Left renal pelvis (tissue), 4 donors: ENCODE measurements at places on chromosomes 13 and 19. TPM values are rescaled to one million over a fixed set of nuclear protein-coding genes. Genes with fewer than 3 reads are reported as not detected.

The PBX4 gene
- polyA plus RNA-seq: 3.2 TPM

The CAPNS1 gene
- polyA plus RNA-seq: 574 TPM

The FSD1 gene
- polyA plus RNA-seq: 5.4 TPM

The SIGLEC5 gene
- polyA plus RNA-seq: 0.57 TPM

The KLK12 gene
- not detected for polyA plus RNA-seq

The USF2 gene
- 178 TPM for polyA plus RNA-seq

The SIGLEC9 gene
- polyA plus RNA-seq: 1.4 TPM

The TEX101 gene
- polyA plus RNA-seq: not detected

The STK24 gene
- 131 TPM for polyA plus RNA-seq

DNA sequence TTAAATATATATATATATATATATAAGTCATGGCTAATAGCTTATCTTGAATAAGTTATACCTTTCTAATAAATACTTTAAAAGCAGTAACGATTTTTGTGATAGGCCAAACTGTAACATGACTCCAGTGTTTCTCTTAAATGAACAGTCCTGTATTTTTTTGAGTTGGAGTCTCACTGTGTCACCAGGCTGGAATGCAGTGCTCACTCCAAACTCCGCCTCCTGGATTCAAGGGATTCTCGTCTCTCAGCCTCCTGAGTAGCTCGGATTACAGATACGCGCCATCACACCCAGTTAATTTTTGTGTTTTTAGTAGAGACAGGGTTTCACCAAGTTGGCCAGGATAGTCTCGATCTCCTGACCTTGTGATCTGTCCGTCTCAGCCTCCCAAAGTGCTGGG, 814.2 kb upstream of the SLITRK5 start:
- no peak for DNase-seq

GRCh38 chr13:63567031-63567430, 2151.4 kb upstream of the PCDH20 start:
- DNase-seq: no peak

DNA sequence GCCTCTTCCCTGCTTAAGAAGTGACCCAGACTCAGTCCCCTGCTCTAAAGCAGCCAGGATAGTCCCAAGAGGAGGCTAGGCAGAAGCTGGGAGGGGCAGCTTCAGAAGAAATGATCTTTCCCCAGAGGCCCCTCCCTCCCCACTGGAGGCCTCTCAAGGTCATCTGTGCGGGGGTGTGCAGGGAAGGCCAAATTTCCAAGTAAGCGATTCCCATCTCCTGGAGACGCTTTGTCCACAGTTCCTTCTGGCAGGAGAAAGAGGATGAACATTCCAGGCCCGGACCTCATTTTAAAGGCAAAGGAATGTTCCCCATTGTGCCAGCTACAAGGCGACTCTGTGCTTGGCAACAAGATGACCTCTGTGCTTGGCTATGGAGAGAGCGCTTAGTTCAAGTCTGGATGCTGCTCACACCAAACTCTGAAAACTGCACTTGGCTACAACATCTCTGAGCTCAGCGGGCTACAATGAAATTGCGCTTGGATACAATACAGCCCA, 23.5 kb downstream of the COL5A3 start:
- DNase-seq: no peak

DNA sequence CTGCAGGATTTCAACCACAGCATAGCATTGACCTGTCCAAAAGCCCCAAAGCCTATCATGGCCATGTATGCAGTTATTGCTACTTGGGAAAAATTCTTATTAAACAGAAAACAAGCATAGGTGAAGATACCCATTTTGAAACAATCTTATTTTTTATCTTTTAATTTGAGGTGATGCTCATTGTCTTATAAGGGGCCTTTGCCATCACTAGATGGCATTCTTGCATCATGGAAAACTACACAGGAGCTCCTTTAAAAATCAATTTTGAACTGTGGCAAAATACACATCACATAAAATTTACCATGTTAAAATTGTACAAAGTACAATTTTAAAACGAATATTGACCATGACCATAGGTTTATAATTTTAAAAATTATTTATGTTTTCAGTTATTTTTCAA, 38.9 kb upstream of the ZNF835 start:
- no peak for DNase-seq

DNA sequence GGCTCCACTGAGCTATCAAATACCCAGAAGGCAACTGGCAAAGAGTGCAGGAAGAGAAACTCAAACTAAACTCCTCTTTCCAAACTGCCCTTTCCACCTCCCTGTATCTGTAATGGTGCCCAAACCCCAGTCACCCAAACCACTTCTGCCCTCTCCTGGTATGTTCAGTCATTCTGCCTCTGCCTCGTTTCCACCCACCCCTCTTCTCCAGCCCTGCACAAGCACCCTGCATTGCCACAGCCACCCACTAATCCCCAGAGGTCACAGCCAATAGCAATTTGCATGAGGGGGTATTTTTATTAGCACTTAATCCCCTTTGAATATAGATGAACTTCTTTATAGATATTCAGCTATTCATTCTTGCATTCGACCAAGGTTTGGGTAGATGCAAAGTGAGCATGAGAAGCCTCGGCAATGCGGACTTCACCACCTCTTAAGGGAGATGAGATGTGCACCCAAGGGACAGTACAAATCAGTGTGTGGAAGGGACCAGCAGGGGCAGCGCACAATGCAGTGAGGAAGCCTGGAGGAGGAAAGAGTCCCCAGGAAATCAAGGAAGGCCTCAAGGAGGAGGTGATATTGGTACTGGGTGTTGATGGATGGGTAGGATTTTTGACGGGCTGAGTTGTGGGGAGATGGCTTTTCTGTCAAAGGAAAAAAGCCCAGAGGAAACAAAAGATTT, 12.4 kb downstream of the TMEM272 start:
- DNase-seq: no peak

GRCh38 chr13:39941911-39942551, 286.6 kb downstream of the COG6 start:
- DNase-seq: no peak

DNA sequence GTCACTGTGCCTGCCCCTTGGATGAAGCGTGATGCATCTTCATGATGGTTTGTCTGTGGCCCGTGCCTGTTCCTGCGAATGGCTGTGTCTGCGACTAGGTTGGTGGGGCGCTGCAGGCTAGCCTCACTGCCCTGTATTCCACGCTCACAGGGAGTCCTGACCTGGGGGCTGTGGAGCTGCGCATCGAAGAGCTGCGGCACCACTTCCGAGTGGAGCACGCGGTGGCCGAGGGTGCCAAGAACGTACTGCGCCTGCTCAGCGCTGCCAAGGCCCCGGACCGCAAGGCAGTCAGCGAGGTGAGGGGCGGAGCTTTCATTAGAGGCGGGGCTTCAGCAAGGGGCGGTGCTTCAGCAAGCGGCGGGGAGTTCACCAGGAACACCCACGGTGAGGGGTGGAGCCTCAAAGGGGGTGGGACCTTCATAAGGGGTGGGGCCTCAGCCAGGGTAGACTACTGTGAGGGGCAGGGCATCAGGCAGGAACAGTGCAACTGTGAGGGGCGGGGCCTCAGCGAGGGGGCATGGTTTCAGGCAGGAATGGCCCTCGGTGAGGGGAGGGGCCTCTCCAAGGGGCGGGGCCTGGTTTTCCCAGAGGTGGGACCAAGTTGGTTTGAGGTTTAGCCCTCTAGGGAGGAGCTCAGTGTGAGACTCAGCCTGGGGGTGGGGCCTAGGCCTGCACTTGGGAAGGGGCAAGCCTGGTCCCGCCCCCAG, 17.2 kb downstream of the PKN1 start:
- no peak for DNase-seq

- no peak for DNase-seq
Observed at GRCh38 chr19:22602631-22603272, 31.4 kb upstream of the ZNF492 start.

DNA sequence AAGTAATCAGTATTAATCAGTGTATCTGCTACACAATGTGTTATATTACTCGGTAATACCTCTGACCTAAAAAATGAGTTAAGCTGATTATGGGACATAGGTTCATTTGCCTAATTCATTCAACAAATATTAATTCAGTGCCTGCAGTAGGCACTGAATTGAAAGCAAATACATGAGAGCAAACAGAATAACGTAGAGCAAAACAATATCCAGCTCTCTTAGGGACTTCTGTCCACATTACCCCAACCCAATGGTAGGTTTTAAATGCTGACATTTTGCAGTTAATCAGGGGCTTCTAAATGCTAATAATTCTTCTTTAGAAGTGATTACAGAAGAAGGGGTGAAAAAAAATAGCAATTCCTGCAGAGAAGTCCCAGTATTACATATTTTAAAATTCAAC, 4.9 kb downstream of the RCBTB2 start:
- no peak for DNase-seq

GRCh38 chr13:111659219-111659775, 338.9 kb downstream of the TEX29 start:
- no peak for DNase-seq

- DNase-seq: no peak
Observed at GRCh38 chr19:55464039-55464661, 401 bp downstream of the C19orf85 start.

GRCh38 chr13:32590266-32590665, 4.0 kb downstream of the PDS5B start:
- DNase-seq: no peak

GRCh38 chr13:95509521-95510310, 42.8 kb upstream of the CLDN10 start:
- DNase-seq: no peak

GRCh38 chr19:5147978-5148793, 179.3 kb downstream of the KDM4B start:
- no peak for DNase-seq

DNA sequence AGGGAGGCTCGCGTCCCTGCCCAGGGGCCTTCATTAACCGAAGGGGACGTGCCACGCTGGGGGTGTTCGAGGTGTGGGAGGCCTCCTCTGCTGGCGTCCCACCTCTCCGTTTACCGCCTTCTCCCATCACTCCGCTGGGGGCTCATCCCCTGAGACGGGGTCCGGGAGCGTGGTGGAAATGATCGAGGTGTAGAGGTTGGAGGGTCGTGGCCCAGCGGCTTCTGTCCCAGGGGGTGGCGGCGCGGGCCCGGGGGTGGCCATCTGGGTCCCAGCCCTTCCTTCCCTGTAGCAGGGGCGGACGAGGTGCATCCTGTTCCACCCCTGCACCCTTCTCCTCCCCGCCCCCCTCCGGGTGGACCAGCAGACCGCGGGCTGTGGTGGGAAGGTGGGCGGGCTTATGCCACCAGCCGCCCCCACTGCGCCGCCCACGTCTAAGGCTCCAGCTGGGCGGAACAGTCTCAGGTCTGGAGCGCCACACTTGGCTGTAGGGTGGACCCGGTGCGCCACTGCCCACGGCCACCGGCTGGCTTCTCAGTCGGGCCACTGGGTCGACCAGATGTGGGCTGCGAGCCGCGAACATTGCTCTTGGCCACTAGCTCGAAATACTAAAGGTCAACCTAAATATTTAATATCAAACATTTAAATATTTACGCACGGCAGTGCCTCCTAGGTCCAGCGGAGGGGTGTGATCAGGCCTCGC, 69.5 kb downstream of the ZNF723 start:
- DNase-seq: no peak

GRCh38 chr13:25529425-25529824, 157.7 kb downstream of the ATP8A2 start:
- DNase-seq: no peak

- no peak for DNase-seq
Observed at GRCh38 chr19:19074196-19074882, 10.5 kb downstream of the SLC25A42 start.

- DNase-seq: no peak
Observed at GRCh38 chr13:91196958-91197357, 150.5 kb upstream of the MIR17HG start.

- no peak for DNase-seq
Observed at GRCh38 chr19:36685835-36686234, 1.6 kb upstream of the ZNF567 start.

DNA sequence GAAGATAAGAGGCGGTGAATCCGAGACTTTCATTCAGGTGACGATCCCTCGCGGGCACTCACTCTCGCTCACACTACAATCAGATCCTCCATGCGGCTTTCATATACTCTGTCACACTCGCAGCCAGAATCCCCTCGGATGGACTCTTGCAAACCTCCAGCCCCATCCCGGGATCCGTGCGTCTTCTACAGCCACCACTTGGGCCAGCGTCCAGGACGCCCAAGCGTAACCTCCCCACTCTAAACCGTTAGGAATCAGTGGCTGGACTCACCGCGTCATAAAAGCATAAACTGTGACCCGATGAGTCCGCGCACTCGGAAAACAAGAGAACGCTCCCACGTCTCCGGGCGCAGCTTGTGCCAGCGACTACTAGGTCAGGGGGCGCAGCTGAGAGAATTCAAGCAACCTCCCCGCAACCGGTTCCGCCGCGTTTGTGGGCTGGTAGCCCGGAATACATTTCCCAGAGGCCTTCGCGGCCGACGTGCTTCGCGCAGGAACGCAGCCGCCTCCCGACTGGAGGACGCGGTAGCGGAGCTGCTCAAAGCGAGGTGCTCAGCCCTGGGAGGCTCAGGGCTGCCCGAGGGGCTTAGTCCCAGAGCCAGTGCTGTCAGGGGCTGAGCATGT, 27.6 kb downstream of the ZNF607 start:
- DNase-seq: peak; percentile 78
